Gastrocnemius medialis (tissue), 4 donors: ENCODE measurements at places on chromosomes 12 and 14. TPM values are rescaled to one million over a fixed set of nuclear protein-coding genes. Genes with fewer than 3 reads are reported as not detected.

CCDC175 gene
- not detected for total RNA-seq

GSKIP gene
- 7.2 TPM for total RNA-seq

TOMM20L gene
- total RNA-seq, result not detected

GNB3 gene
- not detected for total RNA-seq

OR6S1 gene
- not detected for total RNA-seq

CABP1 gene
- 1.6 TPM for total RNA-seq

- H3K4me3 ChIP-seq, result no peak overlapping the region
- no peaks in the 10 kb centered on the region for H3K36me3 ChIP-seq
- DNase-seq, result no peak
- H3K4me1 ChIP-seq, result no peaks in the 10 kb centered on the region
Measured at GRCh38 chr12:2405039-2405438, 352.3 kb downstream of the CACNA1C start.

GRCh38 chr14:55212634-55213033 lies 21.2 kb upstream of the DLGAP5 start:
- no peaks in the 10 kb centered on the region for H3K4me1 ChIP-seq
- H3K36me3 ChIP-seq, result no peaks in the 10 kb centered on the region
- H3K4me3 ChIP-seq, result no peak overlapping the region
- no peak for DNase-seq
- H3K27me3 ChIP-seq, result no peaks in the 10 kb centered on the region

- H3K36me3 ChIP-seq, result no peaks in the 10 kb centered on the region
- no peaks in the 10 kb centered on the region for H3K4me1 ChIP-seq
- H3K27me3 ChIP-seq, result no peaks in the 10 kb centered on the region
- no peak overlapping the region for H3K4me3 ChIP-seq
- DNase-seq, result no peak
Measured at GRCh38 chr14:92587700-92588085, 74.1 kb downstream of the RIN3 start.

GRCh38 chr12:112447106-112447505 lies 28.4 kb downstream of the PTPN11 start:
- no peak overlapping the region for H3K4me3 ChIP-seq
- no peak overlapping the region for H3K27ac ChIP-seq
- DNase-seq, result no peak

- no peaks in the 10 kb centered on the region for H3K4me1 ChIP-seq
- no peaks in the 10 kb centered on the region for H3K27me3 ChIP-seq
- H3K36me3 ChIP-seq, result no peaks in the 10 kb centered on the region
- no peak overlapping the region for H3K4me3 ChIP-seq
Measured at GRCh38 chr12:78209846-78210505, 379.3 kb downstream of the NAV3 start.

GRCh38 chr14:101058571-101058970 lies 155.0 kb upstream of the RTL1 start:
- no peak overlapping the region for H3K27ac ChIP-seq
- H3K36me3 ChIP-seq, result no peaks in the 10 kb centered on the region
- H3K27me3 ChIP-seq, result no peaks in the 10 kb centered on the region
- no peak for DNase-seq
- no peak overlapping the region for H3K4me3 ChIP-seq
- no peaks in the 10 kb centered on the region for H3K4me1 ChIP-seq

DNA sequence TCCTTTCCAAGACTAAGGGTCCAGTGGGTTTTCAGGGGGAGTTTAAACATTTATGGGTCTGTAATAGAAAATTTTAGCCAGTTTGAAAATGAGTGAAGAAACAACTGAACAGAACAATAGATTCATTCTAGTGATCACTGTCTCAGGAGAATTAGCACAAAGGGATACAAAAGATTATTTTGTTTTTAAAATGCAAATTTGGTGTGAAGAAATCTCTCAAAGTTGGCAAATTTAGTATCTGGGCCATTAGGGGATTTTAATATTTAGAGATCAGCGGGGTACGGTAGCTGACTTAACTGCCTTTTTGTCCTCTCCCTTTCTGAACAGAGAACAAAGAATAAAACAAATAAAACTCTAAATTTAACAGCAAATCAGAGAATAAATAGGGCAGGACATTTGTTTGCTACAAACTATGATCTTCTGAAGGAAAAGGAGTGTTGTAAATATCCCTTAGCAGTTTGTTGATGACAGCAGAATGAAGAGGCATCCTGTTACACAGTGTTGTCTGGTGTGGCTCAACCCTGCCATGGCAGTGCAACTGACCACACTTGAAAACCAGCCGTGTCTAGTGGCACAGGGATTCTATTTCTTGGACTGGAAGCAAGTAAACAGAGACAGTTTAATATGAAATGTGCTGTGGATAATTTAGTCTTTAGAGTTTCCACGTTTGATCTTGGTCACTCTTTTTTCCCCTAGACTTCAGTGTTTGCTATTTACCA lies 46.3 kb upstream of the LRTM2 start:
- H3K4me1 ChIP-seq, result peaks cover 57% of the 10 kb centered on the region
- peak; percentile 75 for DNase-seq
- H3K27ac ChIP-seq, result peak overlapping the region; percentile 84
- no peaks in the 10 kb centered on the region for H3K36me3 ChIP-seq
- H3K27me3 ChIP-seq, result no peaks in the 10 kb centered on the region

- no peaks in the 10 kb centered on the region for H3K4me1 ChIP-seq
- no peaks in the 10 kb centered on the region for H3K36me3 ChIP-seq
- H3K27ac ChIP-seq, result no peak overlapping the region
- H3K27me3 ChIP-seq, result no peaks in the 10 kb centered on the region
Measured at GRCh38 chr14:89138846-89139245, 278.2 kb downstream of the FOXN3 start.

DNA sequence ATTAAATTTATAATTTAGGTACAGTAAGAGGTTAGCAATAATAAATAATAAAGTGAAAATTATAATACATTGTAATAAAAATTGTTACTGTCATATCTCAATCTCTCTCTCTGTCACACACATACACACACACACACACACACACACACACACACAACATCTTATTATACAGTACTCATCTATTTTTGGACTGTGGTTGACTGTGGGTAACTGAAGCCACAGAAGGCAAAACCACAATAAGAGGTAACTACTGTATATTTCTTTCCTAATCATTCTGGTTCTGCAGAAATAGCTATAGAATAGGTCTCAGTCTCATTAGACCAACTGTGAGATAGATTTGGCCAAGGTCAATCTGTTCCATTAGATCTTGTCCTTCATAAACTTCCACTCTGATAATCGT lies 33.1 kb upstream of the PTPRO start:
- no peaks in the 10 kb centered on the region for H3K36me3 ChIP-seq
- H3K27me3 ChIP-seq, result no peaks in the 10 kb centered on the region
- no peaks in the 10 kb centered on the region for H3K4me1 ChIP-seq
